NCI-H774 (cell line): ENCODE measurements at places on chromosomes 2 and 18.

DNA sequence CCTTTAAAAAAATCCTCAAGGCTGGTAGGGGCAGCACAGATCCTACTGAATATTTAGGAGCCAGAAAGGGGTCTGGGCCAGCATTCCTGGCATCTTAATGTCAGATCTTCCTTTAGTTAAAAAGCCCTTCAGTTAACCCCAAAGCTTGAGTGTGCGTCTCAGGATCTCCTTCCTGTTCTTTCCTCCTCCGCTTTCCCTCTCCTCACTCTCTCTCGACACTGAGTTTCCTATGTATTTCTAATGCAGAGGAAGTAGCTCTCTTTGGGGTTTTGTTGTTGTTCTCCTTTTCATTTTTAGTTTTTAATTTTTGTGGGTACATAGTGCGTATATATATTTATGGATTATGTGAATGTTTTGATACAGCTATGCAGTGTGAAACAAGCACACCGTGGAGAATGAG is 109.9 kb upstream of the COPS8 start:
- no peak for DNase-seq

- no peak for DNase-seq
Observed at GRCh38 chr18:36758623-36759022, 70.2 kb downstream of the TPGS2 start.

GRCh38 chr2:39470580-39470979 is 33.5 kb upstream of the MAP4K3 start:
- DNase-seq = no peak

- DNase-seq = no peak
Observed at GRCh38 chr2:112751451-112752197, 12.8 kb downstream of the CKAP2L start.

DNA sequence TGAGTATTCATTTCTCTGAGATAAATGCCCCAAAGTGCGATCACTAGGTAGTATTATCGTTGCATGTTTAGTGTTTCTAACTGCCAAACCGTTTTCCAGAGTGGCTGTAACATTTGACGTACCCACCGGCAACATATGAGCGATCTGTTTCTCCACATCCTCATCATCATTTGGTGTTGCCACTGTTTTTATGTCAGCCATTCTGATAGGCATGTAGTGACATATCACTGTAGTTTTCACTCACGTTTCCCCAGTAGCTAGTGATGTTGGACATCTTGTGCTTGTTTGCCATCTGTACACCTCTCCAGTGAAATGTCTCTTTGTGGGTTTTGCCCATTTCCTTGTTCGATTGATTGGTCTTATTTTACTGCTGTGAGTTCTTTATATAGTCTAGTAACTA is 63.8 kb downstream of the ACAA2 start:
- no peak for DNase-seq

- no peak for DNase-seq
Observed at GRCh38 chr2:190858817-190859216, 21.8 kb upstream of the GLS start.

GRCh38 chr2:98149333-98149697 is 62.3 kb downstream of the VWA3B start:
- DNase-seq = no peak

GRCh38 chr18:60247103-60247502 is 125.5 kb downstream of the MC4R start:
- DNase-seq = no peak
